GM19239 (cell line): ENCODE measurements at places on chromosomes 2 and 18.

DNA sequence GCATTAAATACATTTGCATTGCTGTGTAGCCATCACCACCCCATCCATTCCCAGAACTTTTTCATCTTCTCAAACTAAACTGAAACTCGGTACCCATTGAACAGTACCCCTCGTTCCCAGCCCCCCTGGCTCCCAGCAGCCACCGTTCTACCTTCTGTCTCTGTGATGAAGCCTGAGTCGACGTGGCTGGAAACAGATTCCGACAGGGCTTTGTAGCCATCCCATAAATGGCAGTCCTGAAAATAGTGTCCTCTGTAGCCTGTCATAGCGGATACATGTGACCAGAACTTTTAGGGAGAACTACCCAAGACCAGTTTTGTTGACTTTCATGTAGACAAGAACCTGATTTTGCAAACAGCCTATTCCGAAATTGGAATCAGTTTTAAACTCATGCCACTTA lies 59.1 kb downstream of the TSHZ1 start:
- no peak for DNase-seq

DNA sequence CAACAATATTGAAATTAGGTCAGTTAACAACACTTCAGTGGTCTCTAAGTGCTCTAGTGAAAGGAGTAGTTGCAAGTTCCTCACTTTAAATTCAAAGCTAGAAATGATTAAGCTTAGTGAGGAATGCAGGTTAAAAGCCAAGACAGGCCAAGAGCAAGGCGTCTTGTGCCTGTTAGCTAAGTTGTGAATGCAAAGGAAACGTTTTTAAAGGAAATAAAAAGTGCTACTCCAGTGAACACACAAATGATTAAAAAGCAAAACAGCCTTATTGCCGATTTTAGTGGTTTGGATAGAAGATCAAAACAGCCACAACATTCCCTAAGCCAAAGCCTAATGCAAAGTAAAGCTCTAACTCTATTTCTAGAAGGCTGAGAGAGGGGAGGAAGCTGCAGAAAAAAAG lies 44.7 kb downstream of the ANTXR1 start:
- no peak for DNase-seq

DNA sequence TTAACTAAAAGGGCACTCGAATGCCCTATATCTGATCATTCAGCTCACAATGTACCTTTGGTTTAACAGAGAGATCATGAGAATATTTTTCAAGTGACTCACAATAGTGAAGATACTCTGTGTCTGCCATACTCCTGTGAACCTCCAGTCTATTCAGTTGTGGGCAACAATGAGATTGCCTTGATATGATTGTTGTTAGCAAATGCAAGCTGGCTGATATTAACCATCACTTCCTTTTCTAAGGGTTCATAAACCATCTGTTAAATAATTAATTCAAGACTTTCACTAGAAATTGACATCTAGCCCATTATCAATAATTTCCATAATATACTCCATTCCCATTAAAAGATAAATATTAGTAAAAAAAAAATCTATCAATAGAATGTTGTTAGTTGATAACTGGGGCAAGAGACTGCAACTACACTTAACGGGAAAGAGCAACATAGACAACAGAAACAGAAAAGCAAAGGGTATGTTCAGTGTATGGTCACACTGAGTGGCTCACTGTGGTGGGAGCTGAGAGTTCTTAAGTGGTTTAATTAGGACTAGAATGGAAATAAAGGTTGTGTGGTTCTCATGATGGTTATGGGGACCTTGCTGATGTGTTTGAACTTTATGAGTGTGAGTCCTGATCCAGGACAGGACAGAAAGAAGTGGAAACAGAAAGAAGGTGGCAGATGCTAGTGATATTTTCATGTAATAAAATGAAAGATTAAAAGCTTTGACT lies 11.9 kb downstream of the IL18RAP start:
- no peak for DNase-seq

DNA sequence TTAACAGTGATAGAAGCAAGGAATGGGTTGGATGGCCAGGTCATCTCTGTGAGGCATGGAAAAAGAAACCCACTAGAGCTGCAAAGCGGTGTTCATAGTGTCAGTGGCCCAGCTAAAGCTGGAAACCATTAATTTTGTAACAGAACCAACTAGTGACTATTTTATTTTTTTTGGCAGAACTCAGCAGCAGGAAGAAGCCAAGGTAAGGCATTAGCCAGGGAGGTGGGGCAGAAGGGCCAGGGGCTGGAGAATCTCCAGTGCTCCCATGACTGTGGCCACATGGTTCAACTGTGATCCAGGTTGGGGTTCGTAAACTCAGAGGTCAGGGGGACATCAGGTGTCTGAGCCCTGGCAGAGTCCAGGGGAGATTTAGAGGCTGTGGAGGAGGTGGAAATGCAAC lies 25.9 kb upstream of the YES1 start:
- no peak for DNase-seq

DNA sequence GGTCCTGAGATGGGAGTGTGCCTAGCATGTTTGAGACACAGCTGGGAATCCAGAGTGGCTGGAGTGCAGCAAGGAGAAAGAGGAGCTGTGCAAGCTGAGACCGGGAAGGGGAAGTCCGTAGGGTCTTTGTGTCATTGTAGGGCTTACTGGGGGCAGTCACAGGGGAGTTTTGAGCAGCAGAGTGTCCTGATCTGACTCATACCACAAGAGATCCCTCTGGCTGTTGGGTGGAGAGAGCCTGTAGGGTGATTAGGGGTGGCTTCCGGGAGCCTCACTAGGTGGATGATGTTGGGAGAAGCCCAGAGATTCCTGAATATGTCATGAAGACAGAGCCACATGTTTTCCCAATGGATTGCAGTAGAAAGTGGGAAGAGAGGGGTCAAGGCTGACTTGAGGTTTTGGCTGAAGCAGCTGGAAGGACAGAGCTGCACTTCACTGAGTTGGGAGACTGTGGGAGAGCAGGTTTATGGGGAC lies 30.9 kb downstream of the FHOD3 start:
- no peak for DNase-seq

DNA sequence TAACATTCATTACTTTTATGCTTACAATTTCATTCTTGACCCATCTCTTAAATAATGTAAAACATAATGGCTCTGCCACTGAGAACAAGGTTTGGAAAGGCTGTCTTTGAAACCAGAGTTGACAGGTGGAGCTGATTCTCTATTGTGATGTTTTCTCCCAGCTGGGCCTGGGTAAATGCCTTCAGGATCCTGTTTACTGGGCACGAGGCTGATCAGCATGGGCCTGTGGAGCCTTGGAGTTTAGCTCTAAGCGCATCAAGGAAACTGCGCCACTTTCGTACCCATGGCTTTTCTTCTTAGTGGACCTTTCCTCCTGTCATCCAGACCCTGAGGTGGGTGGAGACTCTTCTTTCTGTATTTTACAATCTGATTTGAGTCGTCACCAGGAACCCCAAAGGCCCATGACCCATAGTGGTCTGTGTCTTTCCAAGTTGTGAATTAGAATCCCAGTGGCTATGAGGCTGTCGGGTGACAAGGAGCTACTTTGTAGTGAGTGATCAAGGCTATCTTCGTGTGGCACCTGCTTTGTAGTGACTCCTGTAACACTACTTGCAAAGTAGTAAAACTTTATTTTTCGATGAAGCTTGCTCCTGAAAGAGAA lies 123.1 kb downstream of the LPIN1 start:
- DNase-seq = no peak

- DNase-seq = no peak
Observed at GRCh38 chr2:109352898-109353689, 224.1 kb downstream of the SH3RF3 start.

GRCh38 chr2:27314709-27315108 lies 6.5 kb upstream of the UCN start:
- DNase-seq = no peak

DNA sequence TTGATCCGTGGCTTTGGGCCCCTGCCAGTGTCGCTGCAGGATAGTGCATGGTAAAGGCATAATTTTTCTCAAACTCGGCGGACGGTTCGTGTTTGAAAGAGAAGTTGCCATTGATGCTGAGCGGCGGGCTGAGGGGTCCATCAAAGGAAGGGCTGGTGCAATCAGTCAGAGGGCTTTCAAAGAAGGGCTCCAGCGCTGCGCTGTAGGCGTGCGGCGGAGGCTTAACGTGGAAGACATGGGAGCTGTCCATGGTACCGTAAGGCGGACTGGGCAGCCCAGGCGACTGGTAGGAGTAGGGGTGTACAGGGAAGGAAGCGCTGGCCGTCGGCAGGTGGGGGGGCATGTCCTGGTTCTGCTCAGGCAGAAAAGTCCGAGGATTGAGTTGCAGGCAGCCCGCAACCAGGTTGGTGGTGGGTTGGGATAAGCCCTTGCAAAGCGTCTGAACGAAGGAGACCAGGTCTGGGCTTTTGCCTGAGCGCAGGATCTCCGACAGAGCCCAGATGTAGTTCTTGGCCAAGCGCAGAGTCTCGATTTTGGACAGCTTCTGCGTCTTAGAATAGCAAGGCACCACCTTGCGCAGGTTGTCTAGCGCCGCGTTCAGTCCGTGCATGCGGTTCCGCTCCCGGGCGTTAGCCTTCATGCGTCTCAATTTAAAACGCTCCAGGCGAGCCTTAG lies 2.3 kb downstream of the NEUROD1 start:
- no peak for DNase-seq

DNA sequence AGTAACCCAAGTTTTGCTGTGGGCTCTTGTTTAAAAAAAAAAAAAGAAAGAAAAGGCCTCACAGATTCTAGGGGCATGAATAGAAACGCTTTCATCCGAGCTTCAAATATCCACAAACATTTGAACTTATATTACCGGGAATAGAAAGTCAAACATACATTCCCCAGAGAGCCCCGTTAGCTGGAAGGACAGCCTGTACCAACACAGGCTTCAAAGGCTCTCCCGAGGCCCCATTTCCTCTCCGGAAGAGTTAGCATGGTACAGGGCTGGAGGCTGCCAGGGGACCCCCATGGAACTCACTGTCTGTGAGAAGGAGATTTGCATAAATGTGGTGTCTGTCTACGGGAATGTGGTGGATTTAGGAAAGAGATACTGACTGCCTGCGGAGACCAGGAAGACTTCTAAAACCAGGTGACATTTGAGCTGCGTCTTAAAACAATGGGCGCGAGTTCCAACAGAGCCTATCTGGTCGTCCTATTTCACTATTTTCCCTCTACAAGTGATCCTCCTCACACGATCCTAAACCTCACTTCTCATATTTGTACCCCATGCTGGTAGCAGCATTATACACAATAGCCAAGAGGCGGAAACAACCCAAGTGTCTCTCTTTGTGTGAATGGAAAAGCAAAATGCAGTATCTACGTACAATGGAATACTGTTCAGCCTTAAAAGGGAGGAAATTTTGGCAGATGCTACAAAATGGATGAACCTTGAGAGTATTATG lies 820 bp upstream of the MATN3 start:
- DNase-seq = no peak

DNA sequence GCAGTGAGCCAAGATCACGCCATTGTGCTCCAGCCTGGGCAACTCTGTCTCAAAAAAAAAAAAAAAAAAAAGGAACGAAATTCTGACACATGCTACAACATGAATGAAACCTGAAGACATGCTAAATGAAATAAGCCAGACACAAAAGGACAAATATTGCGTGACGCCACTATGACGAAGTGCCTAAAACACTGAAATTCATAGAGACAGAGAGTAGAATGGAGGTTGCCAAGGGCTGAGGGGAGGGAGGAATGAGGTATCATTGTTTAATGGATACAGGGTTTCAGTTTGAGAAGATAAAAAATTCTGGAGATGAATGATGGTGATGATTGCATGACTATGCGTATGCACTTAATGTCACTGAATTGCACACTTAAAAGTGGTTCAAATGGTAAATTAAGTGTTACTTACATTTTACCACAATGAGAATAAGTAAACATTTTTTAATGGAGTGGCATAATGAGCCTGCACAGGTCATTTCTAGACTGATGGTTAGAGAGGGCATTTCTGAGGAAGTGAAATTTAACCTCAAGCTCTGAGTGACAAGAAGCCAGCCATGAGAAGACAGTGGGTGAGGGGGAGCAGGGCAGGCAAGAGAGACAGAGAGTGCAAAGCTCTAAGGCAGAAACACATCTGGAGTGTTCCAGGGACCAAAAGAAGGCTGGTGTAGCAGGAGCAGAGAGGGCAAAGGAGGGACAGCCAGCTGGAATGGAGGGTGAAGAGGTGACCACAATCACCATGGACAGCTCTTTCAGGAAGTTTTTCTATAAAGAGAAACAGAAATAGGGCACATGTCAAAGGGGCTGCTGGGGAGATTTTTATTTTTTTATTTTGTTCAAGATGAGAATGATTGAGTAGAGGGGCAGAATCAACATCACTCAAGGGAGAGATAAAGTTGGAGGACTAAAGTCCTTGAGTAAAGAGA lies 20.6 kb upstream of the EXOC6B start:
- DNase-seq = no peak

- no peak for DNase-seq
Observed at GRCh38 chr2:201151127-201151981, 31.6 kb upstream of the CASP10 start.

DNA sequence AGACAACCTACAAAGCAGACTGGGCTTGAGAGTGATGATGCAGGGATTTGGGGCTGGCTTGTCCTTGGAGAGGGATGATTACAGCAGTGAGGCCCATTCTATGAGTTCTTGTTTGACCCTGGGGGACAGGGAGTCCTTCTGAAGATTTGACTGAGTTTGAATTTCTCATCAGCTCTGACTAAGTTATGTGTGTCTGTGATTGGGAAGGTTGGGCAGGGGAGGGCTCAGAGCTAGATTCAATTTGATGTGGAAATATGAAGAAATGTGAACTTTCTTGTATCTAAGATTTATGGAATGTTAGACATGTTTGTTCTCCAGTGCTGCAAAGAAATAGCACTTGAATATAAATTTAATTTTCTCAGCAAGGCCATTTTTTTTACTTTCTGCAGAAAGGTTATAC lies 19.9 kb upstream of the IL1R2 start:
- no peak for DNase-seq

- no peak for DNase-seq
Observed at GRCh38 chr2:27572439-27572838, 10.4 kb upstream of the ZNF512 start.

DNA sequence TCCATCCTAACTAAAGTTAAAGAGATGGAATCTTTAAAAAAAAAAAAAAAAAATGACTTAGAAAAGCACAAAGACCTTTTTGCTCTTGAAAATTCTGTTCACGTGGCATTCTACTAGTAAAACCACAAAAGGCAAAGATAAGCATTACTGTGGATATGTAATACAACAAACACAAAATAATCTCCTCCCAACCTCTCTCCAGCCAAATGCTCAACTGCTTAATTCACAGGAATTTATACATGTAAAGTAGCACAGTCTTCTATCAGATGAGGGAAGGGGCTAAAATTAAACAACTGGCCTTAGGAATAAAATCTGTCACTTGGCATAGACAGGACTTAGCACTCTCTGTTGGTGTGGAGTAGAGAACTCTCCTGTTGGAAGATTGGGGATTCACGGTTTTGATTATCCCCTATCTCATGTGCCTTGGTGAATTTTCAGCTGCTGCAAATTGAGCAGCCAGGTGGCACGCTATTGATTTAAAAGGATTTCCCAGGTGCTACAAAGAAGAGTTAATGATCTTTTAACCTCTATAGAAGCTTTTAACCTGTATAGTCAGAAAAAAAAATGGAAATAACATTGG lies 57.4 kb downstream of the ATIC start:
- DNase-seq = no peak

GRCh38 chr2:112869258-112869842 lies 32.8 kb upstream of the IL1B start:
- no peak for DNase-seq

- DNase-seq = no peak
Observed at GRCh38 chr18:13095466-13095865, 104.3 kb downstream of the CEP192 start.

GRCh38 chr2:154455866-154456265 lies 242.6 kb upstream of the KCNJ3 start:
- no peak for DNase-seq

GRCh38 chr18:79947054-79947755 lies 4.2 kb downstream of the SLC66A2 start:
- no peak for DNase-seq
